ENCODE measurements at places on chromosomes 11 and 22.

GRCh38 chr11:112334381-112334780 is 73.7 kb upstream of the PLET1 start:
- DNase-seq = no peak

DNA sequence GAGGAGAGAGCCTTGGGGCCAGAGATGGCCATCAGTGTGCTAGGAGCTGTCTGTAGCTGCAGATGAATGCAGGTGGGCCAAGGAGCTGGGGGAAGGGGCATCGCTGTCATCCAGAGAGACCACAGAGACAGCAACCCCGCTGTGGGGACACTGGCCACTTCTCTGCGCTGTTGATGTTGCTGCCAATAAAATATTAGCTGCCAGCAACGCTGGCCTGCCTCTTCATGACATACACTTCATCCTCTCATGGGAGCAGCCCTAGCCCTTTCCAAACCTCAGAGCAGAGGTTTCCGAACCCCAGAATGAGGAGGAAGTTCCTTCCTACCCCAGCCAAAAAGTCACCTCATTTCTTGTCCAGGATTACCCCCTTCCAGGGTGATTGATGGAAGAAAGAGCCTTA is 106.2 kb downstream of the PARVA start:
- DNase-seq = no peak

DNA sequence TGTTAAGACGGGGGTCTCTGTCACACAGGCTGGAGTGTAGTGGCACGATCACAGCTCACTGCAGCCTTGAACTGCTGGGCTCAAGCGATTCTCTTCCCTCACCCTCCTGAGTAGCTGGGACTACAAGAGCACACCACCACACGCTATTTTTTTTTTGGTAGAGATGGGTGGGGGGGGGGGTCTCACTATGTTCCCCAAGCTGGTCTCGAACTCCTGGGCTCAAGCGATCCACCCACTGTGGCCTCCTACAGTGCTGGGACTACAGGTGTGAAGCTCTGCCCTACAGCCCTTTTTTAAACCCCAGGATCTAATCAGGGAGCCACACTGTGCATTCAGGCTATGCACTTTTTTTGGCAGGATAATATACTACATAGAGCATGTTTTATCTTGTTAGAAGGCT is 1.4 kb upstream of the DHCR7 start:
- no peak for DNase-seq

- no peak for DNase-seq
Measured at GRCh38 chr11:57386178-57386940, 4.1 kb downstream of the PRG2 start.

- DNase-seq = peak; percentile 84
Measured at GRCh38 chr22:42560781-42561180, 7.0 kb downstream of the SERHL2 start.

DNA sequence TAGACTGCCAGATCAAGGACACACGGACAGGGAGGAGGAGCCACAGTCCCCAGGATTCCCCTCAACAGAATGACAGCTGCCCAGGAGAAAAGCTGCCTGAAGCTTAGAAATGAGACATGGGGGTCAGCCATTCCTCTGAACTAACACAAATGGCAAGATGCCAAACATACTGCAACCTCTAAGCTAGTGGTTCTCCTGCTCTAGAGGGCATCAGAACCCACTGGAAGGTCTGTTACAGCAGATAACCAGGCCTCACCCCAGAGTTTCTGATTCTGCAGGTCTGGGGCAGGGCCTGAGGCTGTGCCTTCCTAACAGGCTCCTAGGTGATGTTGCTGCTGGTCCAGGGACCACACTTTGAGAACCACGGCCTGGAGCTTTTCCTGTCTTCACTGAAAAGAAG is 28.6 kb upstream of the BID start:
- no peak for DNase-seq

DNA sequence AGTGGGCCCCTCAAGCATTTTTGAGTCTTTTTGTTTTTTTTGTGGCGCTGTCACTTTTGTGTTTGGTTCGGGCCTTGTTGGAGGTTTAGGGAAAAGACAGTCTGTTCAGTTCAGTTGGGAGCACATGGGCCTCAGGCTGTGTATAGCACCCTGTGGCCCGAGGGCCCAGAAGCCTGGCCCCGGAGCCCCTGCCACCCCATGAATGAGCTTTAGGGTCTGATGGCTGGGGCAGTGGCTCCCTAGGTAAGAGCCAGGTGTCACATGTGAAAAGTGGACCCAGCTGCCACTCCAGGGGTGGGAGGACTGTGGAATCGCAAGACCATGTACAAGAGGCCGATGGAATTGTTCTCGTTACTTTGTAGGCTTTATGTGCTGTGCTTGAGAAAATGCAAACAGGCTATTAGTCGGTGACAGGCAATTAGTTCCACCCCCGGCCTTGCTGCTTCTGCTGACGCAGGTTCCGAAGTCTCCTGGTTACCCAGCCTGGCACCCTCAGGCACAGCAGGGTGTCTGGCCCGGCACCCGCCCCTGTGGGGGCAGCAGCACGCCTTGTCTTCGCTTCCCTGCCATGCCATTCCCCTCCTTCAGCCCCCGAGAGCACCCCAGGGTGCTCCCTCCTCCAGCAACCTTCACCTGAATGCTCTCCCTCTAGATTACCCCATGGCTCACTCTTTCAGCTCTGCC is 38.2 kb upstream of the PARVG start:
- no peak for DNase-seq

- DNase-seq = no peak
Measured at GRCh38 chr11:104328512-104328907, 164.6 kb upstream of the PDGFD start.

GRCh38 chr11:111601636-111601978 is 642 bp upstream of the SIK2 start:
- no peak for DNase-seq

- no peak for DNase-seq
Measured at GRCh38 chr22:48802576-48802975, 1025.1 kb downstream of the BRD1 start.

DNA sequence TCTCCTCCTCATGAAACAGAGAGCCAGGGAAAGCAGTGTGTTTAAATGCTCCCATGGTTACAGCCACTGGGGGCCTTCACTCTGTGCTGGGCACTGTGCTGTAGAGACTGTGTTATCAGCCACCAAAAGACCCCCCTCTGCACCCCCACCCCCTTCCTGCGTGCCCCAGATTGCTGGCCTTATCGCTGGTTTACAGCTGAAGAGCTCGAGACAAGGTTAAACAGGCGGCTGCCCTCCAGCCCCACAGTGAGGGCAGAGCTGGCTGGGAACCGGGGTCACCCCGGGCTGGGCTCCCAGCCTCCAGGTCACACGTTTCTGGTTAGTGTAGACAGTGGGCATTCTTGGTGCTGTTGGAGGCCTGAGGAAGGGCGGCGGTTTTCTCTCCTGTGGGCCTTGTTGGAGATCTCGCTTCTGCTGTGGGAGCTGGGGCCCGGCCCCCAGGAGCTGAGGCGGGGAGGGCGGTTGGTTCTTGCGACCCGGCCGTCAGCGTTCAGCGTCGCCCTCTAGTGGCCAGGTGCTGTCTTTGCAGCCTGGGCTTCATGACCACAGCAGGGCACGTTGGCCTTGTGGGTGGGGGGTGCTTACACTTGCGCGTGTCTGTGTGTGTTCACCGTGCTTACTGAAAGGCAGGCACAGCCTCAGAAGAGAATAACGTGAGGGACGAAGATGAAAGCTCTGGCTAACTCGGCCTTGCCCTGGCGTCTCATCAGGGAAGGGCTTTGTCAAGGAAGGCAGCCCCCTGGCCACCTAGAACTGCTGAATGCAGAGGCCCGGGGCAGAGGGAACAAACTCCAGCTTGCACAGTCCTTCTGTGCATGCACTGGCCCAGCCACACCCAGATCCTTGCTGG is 40.8 kb downstream of the TBC1D22A start:
- peak; percentile 90 for DNase-seq

GRCh38 chr22:45434981-45435380 is 21.5 kb downstream of the RIBC2 start:
- DNase-seq = no peak

DNA sequence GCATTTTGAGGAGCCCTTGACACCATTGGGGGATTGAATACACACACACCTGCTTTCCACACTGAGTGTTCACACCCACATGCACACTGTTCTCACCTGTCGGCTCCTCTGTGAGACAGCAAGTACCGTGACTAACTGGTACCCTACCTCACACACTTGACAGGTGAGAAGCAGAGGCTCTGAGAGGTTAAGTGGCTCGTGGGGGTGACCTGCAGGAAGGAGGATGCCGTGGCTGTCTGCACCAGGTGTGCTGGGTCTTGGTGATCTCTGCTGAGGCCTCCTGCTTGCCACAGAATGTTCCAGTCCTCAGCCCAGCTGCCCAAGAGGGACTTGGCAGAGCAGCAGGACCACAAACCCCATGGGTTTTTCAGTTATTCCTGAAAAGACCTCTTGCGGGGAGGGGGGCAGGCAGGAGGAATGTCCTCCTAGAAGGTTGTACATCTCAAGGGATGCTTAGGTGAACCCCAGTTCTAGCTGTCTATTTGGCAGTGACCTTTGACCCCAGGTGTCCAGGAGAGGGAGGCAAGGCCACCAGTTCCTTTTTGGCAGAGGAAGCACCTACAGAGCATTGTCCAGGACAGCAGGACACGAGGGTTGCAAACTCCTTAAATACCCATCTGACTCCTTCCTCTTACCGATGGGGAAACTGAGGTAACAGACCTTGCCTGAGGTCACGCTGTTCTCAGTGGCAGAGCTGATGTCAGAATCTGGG is 66.0 kb downstream of the SHISAL1 start:
- no peak for DNase-seq

DNA sequence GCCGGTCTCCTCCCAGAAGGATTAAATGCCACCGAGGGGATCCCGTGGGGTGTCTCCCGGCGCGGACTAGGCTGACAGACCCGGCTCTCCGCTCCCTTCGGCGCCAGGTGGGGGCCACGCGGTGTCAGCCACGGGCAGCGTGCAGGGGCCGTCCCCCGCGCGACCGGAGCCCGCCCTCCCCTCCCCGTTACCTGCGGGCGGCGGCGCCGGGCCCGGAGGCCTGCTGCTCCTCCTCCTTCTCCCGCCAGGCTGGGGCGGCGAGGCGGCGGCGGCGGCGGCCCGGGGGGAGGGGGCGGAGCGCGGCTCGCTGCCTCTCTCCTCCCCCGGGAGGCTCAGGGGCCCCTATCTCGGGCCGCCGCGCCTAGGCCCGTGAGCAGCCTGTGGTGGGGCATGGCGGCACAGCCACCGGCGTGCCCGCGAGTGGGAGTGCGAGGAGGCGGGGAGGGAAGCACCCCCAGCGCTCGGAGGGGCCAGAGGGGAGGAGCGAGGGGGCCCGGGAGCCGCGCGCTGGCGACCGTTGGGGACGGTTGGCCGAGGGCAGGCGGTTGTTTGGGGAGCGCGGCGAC is 450 bp downstream of the ZBTB44 start:
- peak; percentile 80 for DNase-seq

DNA sequence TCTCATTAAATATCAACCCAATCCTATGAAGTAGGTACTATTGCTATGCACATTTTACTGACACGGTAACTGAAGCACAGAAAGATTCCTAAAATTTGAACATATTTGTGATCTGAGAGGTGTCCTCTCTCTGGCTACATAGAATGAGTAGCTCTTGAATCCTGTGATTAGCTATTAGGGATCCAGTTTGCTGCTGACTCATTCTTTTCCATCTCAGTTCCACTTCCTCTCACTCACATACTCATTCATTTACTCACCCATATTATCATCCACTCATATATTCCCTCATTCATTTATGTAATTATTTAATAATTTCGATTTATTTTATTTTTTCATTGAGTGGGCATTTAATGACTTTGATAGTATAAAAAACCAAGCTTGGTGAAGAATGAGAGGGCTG is 42.7 kb downstream of the OR5B17 start:
- no peak for DNase-seq

GRCh38 chr22:28141614-28142013 is 222.6 kb upstream of the PITPNB start:
- no peak for DNase-seq

DNA sequence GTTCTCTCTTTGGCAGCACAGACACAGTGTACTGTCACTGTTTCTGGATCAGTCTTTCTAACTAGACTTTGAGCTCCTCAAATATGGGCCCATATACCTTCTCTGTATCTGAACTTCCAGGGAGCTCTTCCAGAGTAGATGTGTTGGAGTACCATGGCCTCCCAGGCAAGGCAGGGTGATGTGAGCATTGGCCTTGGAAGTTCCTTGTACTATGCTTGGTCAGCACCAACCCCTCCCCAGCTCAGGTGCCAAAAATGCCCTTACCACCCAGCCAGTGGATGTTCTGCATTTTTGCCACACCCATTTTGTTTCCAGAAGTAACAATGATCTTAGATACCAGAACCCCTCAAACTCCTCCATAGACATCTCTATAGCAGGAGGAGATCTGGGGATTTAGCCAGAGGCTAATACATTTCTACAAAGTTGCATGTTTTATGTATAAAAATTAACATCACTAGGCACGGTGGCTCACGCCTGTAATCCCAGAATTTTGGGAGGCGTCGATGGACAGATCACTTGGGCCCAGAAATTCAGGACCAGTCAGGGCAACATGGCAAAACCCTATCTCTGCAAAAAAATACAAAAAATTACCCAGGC is 132.7 kb downstream of the CCDC81 start:
- DNase-seq = no peak

- DNase-seq = no peak
Measured at GRCh38 chr11:113199866-113200265, 114.5 kb upstream of the TTC12 start.

- DNase-seq = no peak
Measured at GRCh38 chr22:42134100-42135020, 3.8 kb upstream of the CYP2D6 start.

- no peak for DNase-seq
Measured at GRCh38 chr11:77086521-77087472, 15.8 kb upstream of the OMP start.

GRCh38 chr22:19774628-19775027 is 14.1 kb downstream of the TBX1 start:
- DNase-seq = no peak

DNA sequence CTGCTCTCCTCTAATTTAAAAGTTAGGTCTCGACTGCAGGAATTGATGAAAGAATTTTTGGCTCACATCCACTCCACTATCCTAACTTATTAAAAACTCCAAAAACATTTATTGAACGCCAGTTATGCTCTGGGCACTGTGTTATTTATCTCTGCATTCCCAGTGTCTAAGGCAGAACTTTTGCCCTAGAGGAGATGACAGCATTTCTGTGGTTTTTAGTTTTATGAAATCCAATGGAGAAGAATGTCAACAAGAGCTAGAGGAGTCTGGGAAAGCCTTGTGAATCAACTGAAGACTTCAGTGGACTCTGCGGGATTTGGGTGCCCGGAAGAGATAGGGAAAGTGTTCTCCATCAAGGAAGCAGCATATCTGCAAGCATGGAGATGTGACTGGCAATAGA is 217.0 kb upstream of the PGR start:
- DNase-seq = no peak

DNA sequence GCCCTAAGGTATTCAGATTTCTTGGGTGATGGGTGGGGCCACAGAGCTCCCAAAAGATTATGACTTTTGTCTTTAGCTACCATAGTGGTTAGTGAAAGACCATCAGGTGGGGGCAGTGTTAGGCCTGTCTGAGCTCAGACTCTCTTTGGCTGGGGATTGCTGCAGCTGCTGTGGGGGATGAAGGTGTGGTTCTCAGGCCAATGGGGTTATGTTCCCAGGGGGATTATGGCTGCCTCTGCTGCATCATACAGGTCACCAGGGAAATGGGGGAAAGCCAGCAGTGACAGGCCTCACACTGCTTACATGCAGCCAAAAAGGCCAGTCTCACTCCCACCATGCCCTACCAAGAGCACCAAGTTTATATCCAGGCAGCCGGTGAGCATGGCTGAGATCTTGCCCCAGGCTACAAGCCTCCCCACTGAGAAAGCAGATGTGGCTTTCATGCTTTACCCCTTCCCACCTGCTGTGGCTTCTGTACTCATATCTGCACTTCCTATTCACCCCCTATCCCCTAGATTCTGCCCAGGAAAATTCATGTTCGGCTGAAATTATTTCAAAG is 24.8 kb downstream of the CNTF start:
- DNase-seq = no peak

GRCh38 chr11:76251576-76251975 is 45.3 kb upstream of the WNT11 start:
- no peak for DNase-seq

Measured in iPS-NIHi11 (cell line).